Aorta (tissue), 5 donors: ENCODE measurements at places on chromosomes 4 and X. TPM values are rescaled to one million over a fixed set of nuclear protein-coding genes. Genes with fewer than 3 reads are reported as not detected.

DNA sequence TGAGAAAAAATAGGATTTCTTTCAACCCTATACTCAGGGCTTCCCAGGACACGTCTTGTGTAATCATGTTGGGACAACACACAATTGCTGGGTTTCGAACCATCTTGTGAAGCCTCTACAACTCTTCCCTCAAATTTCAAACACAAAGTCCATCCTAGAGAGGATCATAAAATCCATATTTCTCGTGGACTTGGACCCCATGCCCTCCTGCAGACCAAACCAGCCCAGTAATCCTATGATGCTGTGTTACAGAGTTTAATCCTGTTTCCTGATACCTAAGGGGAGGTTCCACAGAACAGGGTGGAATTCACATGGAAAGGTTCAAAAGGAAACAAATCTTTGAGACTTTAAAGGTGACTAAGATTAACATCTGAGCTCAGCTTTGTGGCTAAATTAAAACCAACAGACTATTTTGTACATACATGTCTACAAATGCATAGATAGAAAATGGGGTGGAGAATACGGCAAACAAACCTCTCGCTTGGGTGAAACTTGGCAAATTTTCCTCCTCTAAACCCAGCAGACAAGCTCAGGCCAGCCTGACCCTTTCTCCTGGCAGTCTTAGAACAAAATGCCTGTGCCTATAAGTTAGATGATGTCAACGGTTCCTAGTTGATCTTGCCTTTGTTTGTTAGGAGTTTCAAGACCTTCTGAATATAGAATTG, 38.1 kb downstream of the EGFL6 start:
- no peaks in the 10 kb centered on the region for H3K27me3 ChIP-seq
- H3K36me3 ChIP-seq = no peaks in the 10 kb centered on the region
- H3K4me1 ChIP-seq = no peaks in the 10 kb centered on the region
- no peak overlapping the region for H3K4me3 ChIP-seq

Gene CXorf38
- 11.1 TPM for total RNA-seq

DNA sequence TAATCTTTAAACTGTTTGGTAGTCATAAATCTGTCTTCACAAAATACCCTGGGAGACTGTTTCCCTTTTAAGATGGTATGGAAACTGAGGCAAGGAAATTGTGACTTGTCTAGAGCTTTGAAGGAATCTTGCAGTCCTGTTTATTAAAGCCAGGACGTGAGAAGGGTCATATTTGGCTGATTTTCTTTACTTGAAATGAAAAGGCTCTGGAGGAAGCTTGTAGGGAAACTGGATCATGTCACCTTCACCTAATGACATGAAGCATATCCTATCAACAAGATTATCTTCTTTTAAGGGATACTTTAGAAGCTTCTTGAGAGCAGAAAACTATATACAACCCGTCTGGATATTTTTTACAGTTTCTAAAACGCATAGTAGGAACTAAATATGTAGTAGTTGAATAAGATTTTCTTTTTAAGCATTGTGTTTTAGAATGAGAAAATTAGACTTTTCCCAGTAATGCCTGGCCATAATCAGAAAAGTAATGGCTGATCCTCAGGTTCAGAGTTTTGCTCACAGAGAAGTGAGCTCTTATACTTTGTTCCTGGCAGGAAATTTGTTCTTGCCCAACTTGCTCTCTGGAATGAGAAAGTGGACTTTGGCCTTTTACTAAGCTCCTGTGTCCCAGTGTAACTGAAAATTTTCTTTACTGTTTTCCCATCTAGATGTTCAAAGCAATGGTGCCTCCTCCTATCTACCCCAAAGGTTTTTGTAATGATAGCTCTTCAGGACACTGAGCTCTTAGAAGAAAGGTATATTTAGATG, 136.8 kb upstream of the AFF2 start:
- no peaks in the 10 kb centered on the region for H3K4me1 ChIP-seq
- no peaks in the 10 kb centered on the region for H3K36me3 ChIP-seq
- DNase-seq = no peak

DNA sequence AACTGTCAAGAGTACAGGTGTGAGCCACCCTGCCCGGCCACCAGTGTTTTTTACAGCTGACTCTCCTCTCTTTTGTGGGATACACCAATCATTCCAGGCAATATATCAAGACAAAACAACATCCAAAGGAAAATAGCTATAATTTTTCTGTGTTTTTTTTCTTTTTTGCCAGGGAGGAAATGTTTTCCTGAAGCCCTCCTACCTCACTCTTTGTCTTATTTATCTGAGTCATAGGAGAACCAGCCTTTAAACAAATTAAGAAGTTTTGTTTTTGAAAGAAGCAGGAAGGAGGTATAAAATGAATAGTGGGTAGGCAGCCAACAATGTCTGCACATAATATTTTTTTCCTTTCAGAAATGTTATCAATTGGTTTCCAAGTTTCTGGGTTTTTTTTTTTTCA, 493.9 kb downstream of the CCSER1 start:
- DNase-seq = no peak
- H3K36me3 ChIP-seq = no peaks in the 10 kb centered on the region
- H3K4me1 ChIP-seq = no peaks in the 10 kb centered on the region

Gene STATH
- not detected for total RNA-seq

Gene CCDC160
- not detected for total RNA-seq

DNA sequence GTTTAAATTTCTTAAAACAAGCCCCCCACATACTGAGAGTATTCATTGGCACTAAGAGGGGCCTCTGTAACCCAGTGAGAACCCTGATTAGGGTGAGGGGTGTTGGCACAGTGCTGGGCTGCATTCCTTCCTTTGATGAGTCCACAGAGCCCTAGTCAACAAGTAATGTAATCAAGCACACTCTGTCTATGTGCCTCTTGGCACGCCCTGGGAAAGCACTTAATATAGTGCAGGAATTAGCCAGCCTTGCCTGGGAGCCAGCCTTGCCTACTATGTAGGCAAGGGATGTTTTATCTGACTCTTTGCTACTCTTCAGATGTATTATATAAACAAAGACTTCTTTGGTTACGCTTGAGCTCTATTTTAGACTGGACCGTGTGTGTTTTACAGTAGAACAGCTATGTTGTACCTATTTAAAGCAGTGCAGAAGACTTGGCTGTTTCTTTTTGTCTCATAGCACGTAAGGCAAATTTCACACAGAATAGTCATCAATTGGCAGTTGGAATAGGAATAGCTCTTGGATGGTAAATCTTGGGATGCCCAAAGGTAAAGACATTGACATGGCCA, 64.3 kb downstream of the FRAS1 start:
- DNase-seq = no peak
- no peaks in the 10 kb centered on the region for H3K36me3 ChIP-seq
- peak overlapping the region; percentile 38 for H3K27ac ChIP-seq
- H3K4me3 ChIP-seq = no peak overlapping the region
- no peaks in the 10 kb centered on the region for H3K4me1 ChIP-seq

DNA sequence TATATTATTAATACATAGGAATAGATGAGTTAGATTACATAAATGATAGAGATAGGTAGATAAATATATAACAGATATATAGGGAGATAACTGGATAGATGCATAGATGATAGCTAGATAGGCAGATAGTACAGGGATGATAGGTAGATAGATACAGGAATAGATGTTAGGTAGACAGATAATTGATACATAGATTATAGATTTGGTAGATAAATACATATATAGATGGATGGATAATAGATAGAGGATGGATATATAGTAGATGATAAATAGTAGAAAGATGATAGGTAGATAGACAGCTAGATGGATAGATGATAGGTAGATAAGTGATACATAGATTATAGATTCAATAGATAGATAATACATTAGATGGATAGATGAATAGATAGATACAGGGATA, 283.6 kb downstream of the SHOX start:
- H3K36me3 ChIP-seq = no peaks in the 10 kb centered on the region
- no peak for DNase-seq
- no peaks in the 10 kb centered on the region for H3K27me3 ChIP-seq
- H3K4me3 ChIP-seq = no peak overlapping the region

- H3K36me3 ChIP-seq = no peaks in the 10 kb centered on the region
- no peak overlapping the region for H3K27ac ChIP-seq
- no peak overlapping the region for H3K4me3 ChIP-seq
- DNase-seq = no peak
- H3K27me3 ChIP-seq = no peaks in the 10 kb centered on the region
- H3K4me1 ChIP-seq = no peaks in the 10 kb centered on the region
These were observed 54.3 kb downstream of the ADGRL3 start for GRCh38 chr4:61254406-61254805.

Gene SPATA18
- total RNA-seq = 12.5 TPM

Gene C4orf51
- not detected for total RNA-seq

Gene ARHGEF6
- 37.6 TPM for total RNA-seq
